Stimulated activated CD4-positive, alpha-beta T cell treated with anti-CD3 and anti-CD28 coated beads, TNF-alpha, amount 100 ng/mL, for 1 hour (primary cell): ENCODE measurements at places on chromosomes 7 and 10.

- DNase-seq: no peak
Observed at GRCh38 chr10:77638321-77639101, 903 bp upstream of the KCNMA1 start.

DNA sequence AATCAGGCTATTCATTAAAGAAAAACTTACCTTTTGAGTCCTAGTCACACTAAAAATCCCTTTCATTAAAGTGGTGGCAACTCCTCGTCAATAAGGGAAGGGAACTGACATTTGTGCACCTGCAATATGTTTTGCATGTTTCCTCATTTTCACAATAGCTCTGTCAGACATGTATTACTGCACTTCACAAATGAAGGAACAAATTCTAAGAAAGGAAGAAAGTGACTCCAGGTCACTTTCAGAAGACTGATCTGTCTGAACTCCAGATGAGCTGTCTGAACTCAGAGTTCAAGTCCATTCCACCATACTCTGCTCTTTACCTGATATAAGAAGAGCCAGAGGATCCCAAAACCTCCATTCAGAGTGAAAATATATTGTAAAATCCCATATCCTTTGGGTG is 50.3 kb upstream of the GSAP start:
- DNase-seq: no peak

DNA sequence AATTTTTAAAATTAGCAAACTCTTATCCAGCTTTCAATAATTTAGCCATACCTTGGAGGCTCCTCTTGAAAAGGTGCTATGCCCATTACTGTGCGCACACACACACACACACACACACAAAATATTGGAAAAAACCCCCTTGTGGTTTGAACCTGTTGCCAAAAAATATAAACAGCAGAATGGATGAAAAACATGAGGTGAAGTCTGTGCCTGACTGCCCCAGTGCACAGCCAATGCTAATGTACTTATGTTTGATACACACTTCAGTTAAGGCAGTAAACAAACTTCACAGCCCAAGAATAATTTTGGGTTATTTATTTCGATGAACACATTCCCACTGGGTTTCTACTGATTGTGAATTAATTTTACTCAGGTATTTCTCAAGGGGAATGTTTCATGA is 113.2 kb upstream of the SEM1 start:
- no peak for DNase-seq

DNA sequence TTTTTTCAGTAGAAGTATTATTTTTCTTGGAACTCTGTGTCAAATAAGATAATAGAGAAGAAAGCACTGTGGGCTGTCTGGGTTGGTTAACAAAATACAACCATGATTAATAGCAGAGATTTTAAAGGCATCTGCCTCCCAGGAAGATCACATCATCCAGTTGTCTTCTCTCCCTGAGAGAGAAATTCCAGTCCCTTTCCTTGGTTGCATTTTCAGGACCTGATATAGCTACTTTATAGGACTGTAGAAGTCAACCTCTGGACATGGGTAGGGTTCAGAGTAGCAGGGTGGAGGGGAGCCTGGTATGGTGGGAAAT is 309.9 kb upstream of the IGFBP3 start:
- no peak for DNase-seq

- DNase-seq: no peak
Observed at GRCh38 chr7:92608380-92609322, 18.5 kb upstream of the FAM133B start.

DNA sequence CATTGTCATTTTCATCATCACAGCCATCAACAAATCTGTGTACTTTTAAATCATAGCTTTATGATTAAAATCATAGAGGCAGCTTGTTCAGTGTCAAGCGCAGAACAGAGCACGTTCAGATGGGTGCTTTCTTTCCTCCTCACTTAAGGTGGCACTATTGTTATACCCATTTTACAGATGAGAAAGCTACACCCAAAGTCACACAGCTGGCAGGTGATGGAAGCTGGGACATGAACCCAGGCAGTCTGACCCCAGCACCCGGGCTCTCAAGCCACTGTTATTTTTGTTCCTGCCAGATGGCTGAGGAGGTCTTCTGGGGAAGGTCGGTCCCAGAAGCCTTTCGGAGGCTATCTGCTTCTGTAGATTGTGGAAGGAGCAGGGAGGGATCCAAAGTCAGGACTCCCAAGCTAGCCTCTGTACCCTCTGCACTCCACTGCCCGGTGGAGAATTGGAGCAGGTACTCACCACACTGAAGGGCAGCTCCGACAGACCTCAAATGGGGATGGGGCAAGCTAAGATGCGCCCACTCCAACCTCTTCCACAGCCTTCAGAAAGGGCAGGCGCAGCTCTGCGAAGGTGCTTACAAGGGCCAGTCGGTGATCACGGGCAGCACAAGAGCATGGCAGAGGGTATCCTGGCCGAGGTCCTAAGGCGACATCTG is 610 bp downstream of the AVPI1 start:
- DNase-seq: no peak

DNA sequence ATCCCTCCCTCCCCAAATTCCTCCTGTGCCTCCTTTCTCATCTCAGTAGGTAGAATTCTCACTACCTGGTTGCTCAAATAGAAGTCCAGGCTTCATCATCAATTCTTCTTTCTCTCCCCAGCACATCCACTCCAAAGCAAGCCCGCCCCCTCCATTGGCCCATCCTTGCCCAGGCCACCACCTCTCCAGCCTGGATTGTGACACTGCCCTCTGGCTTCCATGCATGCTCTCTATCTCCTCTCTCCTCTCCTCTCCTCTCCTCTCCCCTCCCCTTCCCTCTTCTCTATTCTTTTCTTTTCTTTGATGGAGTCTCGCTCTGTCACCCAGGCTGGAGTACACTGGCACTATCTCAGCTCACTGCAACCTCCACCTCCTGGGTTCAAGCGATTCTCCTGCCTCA is 144.9 kb downstream of the UBE2H start:
- no peak for DNase-seq

GRCh38 chr7:47104206-47104549 is 477.7 kb downstream of the TNS3 start:
- no peak for DNase-seq

GRCh38 chr7:92808635-92809034 is 27.7 kb downstream of the CDK6 start:
- DNase-seq: no peak

DNA sequence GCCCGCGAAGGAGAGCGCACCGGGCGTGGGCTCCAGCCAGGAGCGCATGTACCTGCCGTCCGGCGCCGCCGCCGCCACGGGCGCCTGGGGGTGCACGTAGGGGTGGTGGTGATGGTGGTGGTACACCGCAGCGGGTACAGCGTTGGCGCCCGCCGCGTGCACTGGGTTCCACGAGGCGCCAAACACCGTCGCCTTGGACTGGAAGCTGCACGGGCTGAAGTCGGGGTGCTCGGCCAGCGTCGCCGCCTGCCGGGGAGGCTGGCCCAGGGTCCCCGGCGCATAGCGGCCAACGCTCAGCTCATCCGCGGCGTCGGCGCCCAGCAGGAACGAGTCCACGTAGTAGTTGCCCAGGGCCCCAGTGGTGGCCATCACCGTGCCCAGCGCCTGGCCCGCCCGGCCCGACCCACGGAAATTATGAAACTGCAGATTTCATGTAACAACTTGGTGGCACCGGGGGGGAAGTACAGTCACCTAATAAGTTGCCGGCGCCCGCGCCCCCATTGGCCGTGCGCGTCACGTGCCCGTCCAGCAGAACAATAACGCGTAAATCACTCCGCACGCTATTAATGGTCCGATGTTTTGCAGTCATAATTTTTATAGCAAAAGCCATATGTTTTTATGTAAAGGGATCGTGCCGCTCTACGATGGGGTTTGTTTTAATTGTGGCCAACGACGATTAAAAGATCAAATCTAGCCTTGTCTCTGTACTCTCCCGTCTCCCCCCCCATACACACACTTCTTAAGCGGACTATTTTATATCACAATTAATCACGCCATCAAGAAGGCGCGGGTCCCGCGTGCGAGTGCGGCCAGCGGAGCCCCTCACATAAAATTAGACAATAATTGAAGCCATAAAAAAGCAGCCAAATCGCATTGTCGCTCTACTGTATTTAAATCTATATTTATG is at the start of gene HOXA9:
TSS of gene HOXA9 (minus strand) at position 449 of the 907 bp plus-strand sequence. CDS start at position 369, 80 bp downstream.
- no peak for DNase-seq

DNA sequence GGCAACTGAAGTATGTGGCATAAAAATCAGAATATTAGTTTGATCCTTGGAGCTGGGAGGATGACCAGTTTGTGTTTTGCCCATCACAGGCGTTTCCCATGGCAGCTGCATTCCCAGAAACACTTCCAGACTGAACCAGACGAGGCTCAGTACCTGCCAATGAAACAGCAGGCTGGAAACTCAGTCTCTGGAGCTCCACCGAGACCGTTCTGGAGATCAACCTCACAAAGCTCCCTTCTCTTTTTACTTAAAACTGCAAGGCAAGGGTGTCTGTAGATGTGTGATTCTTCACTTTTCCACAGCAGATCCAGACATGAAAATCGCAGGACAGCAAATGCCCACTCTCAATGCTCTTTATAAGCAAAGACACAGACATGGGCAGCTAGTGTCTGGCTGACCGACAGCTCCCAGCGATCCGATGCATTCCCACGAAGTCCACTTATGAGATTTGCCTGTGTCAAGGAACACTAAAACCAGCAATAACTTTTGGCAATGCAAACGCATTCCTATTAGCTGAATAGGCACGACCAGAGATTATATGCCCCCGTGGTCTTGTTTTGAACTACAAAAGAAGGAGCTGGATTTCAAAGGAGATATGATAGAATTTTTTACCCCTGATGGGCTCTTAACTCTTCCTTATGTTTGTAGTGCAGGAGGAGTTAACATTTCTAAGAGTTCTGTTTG is 72.6 kb downstream of the ADAM12 start:
- DNase-seq: no peak

DNA sequence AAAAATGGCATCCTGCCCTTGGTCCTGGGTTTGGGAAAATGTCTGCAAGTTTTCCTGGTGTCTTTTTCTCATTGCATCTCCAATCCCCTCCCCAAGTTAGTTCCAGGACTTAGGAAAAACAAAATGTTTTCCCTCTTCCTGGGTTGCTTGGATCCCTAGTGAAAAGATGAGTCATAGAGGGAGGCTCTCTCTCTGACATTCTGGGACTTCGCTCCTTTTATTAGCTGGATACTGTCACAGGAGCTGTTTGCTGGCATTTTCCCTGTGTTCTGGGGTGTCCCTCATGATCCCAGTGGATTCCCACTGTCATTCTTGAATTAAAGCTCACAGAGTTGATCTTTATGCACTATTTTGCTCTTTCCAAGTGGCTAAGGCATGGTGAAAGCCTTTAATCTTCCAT is 316.4 kb upstream of the MBL2 start:
- no peak for DNase-seq
